Naive thymus-derived CD8-positive, alpha-beta T cell (primary cell): ENCODE measurements at places on chromosomes 1 and 21. TPM values are rescaled to one million over a fixed set of nuclear protein-coding genes. Genes with fewer than 3 reads are reported as not detected.

The PTGS2 gene
- total RNA-seq, result not detected

The ASPM gene
- 0.21 TPM for total RNA-seq

The IL22RA1 gene
- total RNA-seq, result not detected

The C2CD4D gene
- total RNA-seq, result 0.21 TPM

The TRIM58 gene
- 0.14 TPM for total RNA-seq

The DCST1 gene
- not detected for total RNA-seq

The ACOT7 gene
- total RNA-seq, result 4.9 TPM

The SPRR5 gene
- total RNA-seq, result not detected

The PRR9 gene
- not detected for total RNA-seq

The SERTAD4 gene
- not detected for total RNA-seq

The CASQ1 gene
- not detected for total RNA-seq

DNA sequence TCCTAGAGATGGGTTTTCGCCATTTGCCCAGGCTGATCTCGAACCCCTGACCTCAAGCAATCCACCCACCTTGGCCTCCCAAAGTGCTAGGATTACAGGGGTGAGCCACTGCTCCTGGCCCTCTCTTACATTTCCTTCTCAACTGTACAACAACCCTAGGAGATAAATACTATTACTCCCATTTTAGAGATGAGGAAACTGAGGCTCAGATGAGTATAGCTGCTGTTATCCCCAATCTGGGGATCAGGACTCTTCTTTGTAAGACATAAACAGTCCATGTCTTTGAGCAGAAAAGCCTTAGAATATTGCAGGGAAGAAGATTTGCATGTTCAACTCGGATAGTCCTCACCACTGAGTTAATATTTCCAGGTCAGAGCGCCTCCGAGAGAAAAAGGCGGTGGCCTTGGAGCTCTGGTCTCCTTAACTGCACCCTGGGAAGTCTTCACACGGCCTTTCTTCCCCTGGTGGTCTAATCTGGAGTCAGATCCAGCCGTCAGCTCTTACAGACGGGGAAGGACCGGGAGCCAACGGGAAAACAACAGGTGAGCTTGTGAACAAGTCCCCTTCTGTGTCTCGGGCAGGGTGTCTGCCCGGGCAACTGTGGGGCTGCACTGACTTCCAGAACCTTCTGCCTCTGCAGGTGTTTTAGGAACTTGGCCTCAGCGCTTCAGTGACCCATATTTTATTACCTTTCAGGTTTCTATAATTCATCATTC is 5.9 kb upstream of the OLIG1 start:
- no peak for DNase-seq

GRCh38 chr1:109631513-109632505 is 12.2 kb downstream of the AMPD2 start:
- DNase-seq, result no peak

- peak; percentile 75 for DNase-seq
Observed at GRCh38 chr1:109739738-109740614, 862 bp downstream of the GSTM3 start.

DNA sequence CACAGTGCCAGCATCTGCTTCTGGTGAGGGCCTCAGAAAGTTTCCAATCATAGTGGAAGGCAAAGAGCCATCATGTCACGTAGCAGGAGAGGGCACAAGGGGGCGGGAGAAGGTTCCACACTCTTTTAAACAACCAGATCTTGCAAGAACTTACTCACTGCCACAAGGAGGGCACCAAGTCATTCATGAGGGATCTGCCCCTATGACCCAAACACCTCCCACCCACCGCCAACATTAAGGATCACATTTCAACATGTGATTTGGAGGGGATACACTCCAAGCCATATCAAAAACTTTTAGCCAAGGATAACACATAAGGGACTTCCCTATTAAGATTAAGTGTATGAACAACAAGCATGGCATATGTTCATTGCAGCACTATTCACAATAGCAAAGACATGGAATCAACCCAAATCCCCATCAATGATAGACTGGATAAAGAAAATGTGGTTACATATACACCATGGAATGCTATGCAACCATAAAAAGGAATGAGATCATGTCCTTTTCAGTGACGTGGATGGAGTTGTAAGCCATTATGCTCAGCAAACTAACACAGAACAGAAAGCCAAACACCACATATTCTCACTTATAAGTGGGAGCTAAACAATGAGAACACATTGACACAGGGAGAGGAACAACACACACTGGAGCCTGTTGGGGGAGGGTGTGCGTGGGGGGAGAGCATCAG is 19.9 kb upstream of the SLC35F3 start:
- DNase-seq, result no peak

GRCh38 chr21:33370305-33370704 is 32.9 kb upstream of the IFNGR2 start:
- DNase-seq, result no peak

- DNase-seq, result no peak
Observed at GRCh38 chr1:94551449-94551848, 9.9 kb upstream of the F3 start.

GRCh38 chr21:36048357-36048756 is 12.0 kb downstream of the SETD4 start:
- DNase-seq, result no peak

DNA sequence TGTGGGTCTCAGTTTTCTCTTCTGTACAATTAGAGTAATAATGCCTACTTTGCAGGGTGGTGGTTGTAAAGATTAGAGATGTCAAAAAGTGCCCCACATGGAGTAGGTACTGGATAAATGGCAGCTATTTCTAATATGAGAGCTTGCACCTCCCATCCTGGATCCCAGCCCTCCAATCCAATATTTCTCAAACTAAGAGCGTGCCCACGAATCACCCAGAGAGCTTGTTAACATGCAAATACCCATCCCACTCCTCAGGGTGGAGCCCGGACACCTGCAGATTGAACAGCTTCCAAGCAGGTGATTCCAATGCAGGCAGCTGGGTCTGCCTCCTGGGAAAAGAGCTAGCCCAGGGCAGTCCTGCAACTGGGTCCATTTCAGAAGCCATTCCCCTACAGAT is 33.0 kb downstream of the LRRN2 start:
- DNase-seq, result no peak

GRCh38 chr1:97926017-97926708 is 5.3 kb upstream of the DPYD start:
- no peak for DNase-seq

DNA sequence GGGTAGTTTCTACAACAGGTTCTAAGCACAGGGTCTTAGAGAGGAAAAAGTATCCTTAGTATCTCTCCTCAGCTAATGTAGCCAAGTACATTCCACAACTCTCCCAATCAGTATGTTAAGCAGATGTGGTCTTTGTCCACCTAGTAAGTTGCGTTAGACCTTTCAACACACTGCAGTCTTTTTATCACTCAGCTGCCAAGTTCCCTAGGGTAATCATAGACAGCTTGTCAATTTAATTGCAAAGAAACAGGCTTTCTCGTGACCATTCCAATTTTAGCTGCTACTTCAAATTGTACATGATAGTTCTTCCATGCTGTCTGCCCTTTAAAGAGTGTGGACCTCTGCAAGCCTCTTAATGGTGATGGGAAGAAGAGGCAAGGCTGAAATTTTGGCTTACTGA is 211.8 kb upstream of the PKN2 start:
- DNase-seq, result no peak

GRCh38 chr1:220182111-220182510 is 88.2 kb downstream of the IARS2 start:
- DNase-seq, result no peak

DNA sequence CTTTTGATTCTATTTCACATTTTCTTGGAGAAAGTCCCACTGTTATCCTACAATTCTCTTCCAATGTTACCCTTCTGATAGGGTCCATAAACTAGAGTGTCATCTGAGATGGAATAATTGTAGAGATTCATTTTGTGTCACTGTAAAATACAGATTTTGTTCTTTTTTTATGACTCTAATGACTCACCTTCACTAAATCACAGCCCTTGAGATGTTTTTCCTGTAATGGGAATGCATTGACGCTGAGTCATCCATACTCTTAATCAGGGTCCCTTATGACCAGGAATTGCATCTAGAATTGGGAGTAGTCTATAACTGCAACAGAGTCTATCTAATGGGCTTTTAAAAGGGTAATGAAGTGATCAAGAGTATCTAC is 315.5 kb downstream of the TGFB2 start:
- DNase-seq, result no peak

DNA sequence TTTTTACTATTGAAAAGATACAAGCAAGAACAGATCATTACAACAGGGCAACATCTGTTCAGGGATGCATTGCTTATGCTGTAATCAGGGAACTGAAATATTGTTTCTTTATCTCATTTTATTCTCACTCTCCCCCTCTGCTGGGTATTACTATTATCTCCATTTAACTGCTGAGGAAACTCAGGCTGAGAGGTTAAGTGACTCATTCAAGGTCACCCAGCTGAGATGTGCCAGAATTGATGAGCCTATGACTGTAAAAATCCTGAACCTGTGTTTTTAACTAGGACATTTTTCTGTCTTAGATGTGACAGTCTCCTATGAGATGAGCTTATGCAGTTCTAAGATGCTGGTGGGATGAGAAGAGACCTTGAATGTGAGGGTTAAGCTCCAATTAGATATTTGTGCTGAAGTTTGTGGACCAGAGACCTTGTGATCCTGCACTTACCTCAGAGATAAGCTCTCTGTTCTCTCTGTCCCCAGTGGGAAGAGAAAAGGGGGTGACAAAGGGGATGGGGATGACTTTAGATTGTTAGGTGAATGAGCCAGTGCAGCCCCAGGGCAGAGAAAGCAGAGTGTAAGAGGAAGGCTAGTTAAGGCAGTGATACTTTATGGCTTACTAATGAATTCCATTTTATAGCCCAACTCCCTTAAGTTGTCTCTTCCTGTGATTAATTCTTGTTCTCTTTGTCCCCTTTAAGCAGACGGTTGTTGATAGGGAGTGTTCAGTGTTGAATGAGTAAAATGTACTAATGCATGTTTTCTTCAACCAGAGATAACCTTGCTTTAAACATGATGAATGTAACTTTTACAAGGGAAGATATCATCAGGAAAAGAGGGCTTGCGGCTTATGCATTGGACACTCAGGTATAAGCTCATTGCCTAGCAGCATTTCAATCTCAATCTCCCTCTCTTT is 111.4 kb downstream of the HLX start:
- DNase-seq, result no peak

DNA sequence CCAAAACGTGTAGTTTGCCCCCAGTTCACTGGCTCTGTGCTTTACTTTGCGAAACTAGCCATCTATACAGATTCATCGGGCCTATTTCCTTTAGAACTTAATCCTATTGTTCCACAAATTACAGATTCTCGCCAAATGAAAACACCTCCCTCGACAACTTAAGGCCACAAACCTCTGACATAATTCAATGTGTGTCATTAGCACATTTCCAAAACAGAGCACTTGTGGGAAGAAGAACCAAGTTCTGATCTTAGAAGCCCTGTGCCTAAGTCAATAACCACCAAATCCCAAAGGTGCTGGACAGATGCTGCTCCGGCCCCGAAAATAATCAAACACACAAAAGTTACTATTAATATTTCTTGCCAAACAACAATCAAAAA is 93.9 kb downstream of the SLC45A1 start:
- no peak for DNase-seq

DNA sequence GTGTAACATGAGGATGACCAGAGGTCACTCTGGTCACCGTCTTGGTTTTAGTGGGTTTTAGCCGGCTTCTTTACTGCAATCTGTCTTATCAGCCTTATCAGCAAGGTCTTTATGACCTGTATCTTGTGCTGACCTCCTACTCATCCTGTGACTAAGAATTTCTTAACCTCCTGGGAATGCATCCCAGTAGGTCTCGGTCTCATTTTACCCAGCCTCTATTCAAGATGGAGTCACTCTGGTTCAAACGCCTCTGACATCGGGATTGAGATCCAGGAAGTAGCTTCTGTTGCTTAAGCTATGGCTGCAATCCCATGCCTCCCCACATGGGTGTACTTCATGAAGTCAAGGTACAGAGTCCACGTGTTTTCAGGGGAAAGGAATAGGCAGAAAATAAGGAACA is 19.9 kb downstream of the FMN2 start:
- no peak for DNase-seq

GRCh38 chr1:165216254-165216653 is 140.3 kb downstream of the LMX1A start:
- no peak for DNase-seq

GRCh38 chr1:46219551-46220520 is 16.7 kb downstream of the LURAP1 start:
- DNase-seq, result no peak

DNA sequence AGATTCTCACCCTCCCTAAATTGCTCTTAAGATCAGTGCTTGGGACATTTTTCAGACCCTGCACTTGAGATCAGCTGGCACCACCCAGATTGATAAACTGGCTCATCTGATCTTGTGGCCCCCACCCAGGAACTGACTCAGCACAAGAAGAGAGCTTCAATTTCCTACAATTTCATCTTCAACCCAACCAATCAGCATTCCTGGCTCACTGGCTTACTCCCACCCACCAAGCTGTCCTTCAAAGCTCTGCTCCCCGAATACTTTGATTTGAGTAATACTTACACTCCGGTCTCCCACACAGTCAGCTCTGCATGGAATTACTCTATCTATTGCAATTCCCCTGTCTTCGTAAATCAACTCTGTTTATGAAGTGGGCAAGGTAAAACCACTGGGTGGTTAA is 461.9 kb upstream of the RGS18 start:
- no peak for DNase-seq

DNA sequence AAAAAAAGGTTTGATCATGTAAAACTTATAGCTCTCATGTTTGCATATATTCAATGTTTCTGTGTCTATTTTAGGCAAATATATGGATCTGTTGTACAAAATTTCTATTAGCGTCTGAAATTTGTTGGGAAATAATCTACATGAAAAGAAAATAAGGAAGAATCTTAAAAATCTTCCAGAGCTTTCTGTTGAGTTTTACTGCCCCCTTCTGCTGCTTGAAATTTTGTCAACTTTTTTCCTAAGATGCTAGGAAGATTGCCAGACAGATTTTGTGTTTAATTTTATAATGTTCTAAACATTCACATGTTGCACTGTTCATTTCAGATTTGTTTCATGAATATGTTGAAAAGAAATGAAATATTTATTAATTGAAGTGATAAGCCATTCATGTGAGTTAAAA is 2.5 kb upstream of the PTGS2 start:
- no peak for DNase-seq

GRCh38 chr21:34807146-34807880 is 138.5 kb downstream of the CLIC6 start:
- DNase-seq, result no peak
